ENCODE measurements at places on chromosomes 3 and 15.

GRCh38 chr3:128007033-128007424, 45.2 kb upstream of the SEC61A1 start:
- no peak for DNase-seq

DNA sequence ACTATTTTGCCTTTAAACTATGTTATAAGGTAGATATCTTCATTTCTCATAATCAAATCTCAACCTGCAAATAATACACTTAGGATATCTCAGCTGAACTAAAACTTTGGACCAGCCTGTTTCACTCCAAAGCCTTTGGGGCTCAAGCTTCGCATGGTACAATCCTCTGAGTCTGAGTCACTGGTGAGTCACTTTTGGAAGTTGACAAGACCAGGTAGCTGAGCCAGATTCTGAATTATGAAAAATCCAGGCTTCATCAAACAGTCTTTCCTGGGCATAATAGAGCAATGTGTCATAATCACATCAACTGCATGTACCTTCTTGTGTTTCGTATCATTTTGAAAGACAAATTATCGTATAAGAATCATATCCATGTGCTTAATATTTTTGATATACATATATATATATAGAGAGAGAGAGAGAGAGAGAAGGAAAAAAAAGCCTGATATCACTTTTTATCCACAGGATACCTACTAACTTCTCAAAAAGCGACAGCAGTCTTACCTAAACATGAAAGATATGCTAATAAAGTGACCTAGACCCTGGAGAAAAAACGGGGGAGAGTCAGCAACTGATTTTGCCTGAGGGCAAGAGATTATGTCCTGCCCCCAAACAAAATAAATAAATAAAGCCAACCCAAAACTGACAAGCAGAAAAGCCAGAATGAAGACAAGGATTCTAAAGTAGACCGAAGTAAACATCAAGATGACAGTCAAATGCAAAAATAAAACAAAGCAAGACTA, 263.9 kb upstream of the TGFBR2 start:
- no peak for DNase-seq

DNA sequence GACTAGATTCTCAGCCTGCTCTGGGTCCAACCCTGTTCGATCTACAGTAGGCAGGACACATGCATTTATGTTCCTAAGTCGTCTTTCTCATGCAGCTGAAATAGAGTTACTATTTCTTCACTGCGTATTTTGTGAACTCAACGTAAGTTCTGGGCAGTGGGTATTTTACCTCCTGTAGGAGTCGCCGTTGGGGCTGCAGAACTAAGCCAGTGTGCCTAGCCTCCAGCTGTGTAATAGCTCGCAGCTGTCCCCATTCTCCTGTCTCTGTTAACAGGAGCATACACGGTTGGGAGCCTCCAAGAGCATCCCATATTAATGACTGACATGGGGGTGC, 58.4 kb upstream of the HRH1 start:
- no peak for DNase-seq

GRCh38 chr3:126734106-126734723, 30.2 kb downstream of the CHCHD6 start:
- DNase-seq = no peak

- no peak for DNase-seq
Measured at GRCh38 chr3:9770276-9770812, 597 bp upstream of the CAMK1 start.

DNA sequence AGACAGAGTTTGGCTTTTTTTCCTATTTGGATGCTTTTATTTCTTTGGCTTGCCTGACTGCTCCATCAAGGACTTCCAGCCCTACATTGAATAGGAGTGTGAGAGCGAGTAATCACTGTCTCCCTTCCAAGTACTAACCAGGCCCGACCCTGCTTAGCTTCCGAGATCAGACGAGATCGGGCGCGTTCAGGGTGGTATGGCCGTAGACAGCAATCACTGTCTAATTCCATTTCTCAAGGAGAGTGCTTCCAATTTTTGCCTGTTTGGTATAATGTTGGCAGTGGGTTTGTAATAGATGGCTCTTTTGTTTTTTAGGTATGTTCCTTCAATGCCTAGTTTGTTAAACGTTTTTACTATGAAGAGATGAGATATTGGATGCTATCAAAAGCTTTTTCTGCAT, 125.0 kb upstream of the PEX5L start:
- no peak for DNase-seq

GRCh38 chr3:52872245-52872644, 25.1 kb downstream of the STIMATE start:
- no peak for DNase-seq

Data from stimulated activated CD4-positive, alpha-beta T cell treated with anti-CD3 and anti-CD28 coated beads, TNF-alpha, amount 100 ng/mL, for 1 hour (primary cell).